ENCODE measurements at places on chromosomes 1 and 21.

GRCh38 chr1:66478116-66478515, 55.8 kb upstream of the SGIP1 start:
- no peak for DNase-seq

DNA sequence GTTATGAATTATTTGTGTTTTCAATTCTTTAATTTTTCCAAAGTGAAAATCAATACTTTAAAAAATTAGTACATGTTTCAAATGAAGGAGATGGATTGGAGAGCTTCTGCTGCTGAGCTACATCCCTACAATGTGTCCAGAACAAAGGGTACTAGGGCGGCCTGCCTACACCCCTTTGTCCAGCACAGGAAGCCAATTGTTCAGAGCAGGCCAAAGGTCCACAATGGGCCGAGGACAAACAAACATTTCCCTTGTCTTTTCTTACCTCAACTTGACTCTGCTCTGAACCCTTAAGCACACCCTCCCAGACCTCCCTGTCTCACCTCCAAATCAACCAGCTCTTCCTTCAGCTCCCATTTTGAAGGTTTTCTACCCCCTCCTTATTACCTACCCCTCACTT, 39.4 kb upstream of the CAMK1G start:
- no peak for DNase-seq

DNA sequence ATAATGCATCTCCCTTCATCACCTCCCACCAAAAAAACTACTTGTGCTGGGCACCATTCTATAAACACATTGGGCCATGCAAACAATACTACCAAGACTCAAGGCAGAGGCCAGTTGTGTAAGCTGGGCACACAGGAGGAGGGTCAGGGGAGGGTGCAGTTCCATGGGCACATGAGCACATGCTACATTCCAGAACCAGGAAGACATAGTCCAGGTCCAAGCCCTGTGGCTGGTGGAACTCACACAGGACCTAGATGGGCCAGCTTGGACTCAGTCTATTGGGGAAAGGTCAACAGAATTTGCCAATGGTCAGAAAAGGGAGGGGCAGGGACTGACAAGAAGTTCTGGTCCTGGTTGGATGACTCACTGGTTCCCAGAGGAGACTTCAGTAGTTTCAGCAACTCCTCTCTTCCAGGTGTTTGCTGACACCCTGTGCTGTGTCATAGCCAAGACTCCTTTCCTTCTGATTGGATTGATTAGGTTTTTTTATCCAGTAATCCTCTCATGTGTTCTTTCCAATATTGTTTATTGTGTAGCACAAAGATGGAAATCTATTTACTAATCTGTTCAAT, 249.7 kb downstream of the C1orf94 start:
- no peak for DNase-seq

- DNase-seq: no peak
Measured at GRCh38 chr1:205748403-205749233, 1.4 kb downstream of the NUCKS1 start.

GRCh38 chr1:18126616-18127015, 19.0 kb downstream of the IGSF21 start:
- DNase-seq: no peak

DNA sequence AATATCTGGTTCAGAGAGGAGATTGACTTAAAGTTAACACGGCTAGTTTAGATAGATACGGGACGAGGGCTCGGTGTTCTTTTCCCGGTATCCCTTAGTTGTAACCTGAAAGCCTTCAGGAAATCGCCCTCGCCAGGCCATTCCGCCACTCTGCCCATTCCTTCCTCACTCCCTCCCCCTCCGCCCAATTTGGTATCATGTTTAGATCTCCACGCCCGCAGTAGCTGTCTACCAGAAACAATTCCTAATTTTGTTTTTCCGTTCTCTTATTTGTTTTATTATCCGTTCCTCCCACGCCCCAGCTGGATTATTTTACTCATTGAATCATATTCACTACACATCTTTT, 685 bp upstream of the VAMP4 start:
- no peak for DNase-seq

GRCh38 chr21:43652616-43653015, 6.7 kb downstream of the HSF2BP start:
- no peak for DNase-seq

DNA sequence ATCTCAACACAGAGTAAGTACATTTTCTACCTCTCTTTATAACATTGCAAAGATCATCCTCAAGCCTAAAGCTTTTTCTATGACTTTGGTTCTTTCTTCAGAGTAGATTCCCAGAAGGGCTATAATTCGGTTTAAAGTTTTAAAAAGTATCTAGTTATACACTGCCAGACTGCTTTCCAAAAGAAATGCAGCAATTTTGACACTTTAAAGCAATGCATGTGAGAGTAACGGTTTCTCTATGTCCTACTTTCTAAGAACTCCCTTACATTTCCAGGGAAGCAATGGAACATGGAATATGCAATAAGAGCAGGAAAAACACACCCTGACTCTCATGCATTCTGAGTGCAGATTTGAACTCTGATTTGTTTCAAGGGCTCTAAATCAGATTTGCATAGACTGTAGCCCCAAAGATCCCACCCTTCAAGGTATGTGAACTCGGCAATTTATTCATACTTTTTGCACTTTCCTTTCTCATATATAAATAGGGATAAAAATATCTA, 331.6 kb downstream of the HHIPL2 start:
- no peak for DNase-seq

DNA sequence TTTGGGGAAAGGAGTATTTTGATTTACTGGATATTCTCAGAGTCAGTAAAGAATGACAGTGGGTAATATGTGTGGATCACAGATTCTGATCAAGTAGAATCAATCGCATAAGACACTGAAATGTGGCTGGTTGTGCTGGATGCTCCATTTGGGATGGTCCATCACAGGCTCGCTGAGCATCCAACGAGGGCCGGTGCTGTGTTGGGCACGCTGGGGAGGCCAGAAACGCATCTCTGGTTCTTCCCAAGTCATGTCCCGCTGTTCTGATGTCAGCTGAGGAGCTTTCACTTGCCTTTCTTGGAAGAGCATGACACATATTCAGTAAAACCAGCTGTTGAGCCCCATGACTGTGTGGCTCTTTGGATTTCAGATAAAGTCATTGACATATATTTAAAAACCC, 72.0 kb downstream of the UMODL1 start:
- no peak for DNase-seq

DNA sequence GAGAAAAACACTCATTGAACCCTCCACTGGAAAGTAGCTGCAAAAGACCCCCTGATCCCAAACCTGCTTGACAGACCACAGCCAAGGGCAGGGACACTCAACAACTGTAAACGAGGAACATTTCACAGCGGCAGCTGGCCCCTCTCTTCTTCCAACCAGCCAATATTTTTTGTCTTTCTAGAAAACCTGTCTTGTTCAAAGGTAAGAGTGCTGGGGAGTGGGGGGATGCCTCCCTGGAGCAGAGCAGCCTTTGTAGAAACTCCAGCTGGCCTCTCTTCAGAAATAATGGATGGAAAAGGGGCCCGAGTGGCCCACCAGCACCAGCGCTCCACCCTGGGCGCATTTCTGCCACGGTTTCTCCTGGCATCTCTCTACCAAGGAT, 384.0 kb downstream of the RRAGC start:
- DNase-seq: no peak

GRCh38 chr1:185813401-185813979, 79.3 kb downstream of the HMCN1 start:
- DNase-seq: no peak

DNA sequence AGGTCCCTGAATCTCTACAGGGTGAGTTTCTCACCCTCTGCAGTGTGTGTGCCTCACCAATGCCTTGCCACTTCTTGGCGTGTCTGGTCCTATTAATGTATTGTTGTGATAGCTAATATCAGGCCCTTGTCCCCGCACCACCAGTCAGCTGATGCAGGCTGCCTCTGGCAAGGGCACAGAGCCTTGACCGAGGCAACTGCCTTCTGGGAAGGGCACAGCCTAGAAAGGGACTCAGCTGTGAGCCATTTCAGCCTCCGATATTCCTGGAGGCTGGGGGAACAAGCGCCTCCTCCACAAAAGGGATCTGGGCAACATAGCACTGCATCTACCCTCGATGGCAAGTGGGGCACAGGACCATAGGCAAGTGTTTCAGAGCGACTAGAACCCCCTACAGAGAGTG, 27.0 kb downstream of the IL10RB start:
- DNase-seq: no peak

GRCh38 chr1:158087320-158087927, 93.3 kb upstream of the CD1D start:
- DNase-seq: no peak

- no peak for DNase-seq
Measured at GRCh38 chr1:39735731-39736130, 3.0 kb upstream of the PPIE start.

DNA sequence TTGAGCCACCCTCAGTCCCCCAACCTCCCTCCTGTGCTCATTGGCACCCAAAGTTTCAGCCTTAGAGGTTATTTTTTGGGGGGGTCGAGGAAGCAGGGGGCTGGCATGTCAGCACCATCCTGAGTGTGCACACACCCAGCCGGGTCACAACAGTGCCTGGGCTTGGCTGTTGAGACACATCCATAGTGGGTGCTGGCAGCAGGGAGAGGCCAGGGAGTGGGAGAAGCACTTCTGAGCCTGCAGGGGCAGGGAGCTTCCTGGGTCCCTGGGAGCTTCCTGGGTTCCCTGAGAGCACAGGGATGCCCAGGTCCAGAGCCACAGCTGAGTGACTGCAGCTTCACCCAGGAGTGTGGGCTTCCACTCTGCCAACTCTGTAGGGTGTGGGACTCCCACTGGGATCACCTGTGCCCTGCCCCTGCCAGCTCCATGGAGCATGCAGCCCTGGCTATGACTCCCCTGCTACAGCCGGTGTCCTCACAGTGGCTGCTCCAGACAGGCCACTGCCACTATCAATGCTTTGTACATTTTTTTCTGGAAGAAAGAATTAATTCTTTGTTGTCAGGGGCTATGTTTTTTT, 240.4 kb downstream of the PTGER3 start:
- DNase-seq: no peak

DNA sequence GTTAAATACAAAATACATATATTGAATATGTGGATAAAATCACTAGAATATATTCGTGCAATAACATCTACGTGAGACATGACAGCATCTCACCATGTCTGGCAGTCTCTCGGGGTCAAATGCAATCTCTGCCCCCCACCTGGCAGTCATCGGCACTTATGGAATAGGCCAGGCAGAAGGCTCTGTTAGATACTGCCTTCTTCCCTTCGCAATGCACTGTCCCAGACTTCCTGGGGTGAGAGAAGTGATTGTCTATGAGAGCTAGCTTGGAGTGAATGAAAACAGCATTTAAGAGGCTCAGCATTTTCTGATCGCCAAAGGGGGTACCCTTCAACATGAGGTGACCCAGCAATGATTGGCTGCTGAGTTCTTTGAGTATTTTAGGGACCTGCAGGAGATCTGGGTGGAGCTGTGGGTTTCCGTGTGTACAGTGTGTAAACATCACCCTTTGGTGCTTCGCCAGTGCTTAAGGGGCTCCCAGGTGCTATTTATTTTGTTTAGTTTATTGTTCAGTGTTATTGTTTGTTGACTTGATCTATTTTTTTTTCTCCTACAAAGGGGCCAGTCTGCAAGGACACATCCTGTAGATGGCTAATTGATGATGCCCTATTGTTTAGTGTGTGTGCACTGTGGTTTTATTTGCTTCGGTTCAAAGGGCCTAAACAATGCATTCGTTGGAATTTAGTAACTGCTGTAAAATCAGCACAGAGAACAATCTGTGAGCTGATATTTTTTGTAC, 10.2 kb downstream of the ERG start:
- no peak for DNase-seq

DNA sequence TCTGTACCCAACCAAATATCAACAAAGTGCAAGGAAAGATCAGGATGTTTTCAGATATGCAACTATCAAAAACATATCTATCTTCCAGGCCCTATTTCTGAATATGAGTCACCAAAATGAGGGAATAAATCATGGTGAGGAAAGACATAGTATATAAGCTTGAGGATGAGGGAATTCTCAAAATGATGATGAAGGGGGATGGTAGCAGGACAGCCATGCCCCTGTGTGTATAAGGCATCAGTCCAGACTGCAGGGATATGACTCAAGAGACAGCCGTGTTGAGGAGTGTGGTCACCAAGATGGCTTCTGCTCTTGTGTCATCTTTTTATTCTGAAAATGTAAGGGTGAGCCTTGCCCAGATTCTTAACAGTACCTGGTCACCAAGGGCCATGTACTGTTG, 4.4 kb upstream of the WDR64 start:
- DNase-seq: no peak

GRCh38 chr1:200154069-200154767, 126.7 kb downstream of the NR5A2 start:
- DNase-seq: no peak

DNA sequence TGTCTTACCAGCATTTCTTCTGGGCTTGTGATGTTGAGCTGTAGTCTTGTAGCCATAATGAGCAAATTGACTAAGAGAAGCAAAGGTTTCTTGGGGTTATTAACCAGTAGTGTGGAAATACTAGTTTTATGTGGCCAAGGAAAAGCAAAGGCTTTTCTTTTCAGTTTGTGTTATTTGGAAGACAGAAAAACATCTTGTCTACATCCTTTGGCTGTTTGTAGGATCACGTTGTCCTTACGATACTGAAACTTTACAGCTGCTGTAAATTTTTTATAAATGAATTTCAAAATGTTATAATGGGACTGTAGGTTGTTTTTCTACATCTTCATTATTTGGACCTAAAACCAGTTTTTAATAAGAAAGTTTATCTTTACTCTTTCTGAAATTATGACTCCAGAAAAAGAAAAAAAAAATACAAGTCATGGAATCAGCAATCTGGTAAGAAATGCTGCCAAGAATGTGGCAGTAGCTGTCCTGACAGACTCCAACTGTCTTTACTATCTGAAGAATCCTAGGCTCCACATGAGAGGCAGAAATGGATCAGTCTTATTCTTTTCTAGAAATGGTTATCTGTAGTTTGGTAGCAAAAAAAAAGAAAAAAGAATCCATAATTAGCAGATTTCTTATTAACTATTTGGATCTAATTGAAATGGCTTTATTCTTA, 41.6 kb upstream of the QSOX1 start:
- DNase-seq: no peak

DNA sequence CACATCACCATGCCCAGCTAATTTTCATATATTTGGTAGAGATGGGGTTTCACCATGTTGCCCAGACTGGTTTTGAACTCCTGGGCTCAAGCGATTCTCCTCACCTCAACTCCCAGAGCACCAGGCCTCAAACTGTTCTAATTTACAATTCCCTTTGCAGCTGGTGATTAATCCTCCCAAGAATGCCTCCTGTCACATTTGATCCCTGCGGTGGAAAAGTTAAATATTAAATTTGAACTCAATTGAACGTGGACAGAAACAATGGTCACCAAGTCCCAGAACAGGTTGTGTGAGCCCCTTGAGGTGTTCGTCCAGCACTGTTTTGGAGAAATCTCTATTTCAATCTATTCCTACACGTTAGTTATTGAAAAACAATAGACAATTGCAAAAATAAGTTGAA, 2.0 kb upstream of the ANKRD35 start:
- DNase-seq: no peak

- DNase-seq: no peak
Measured at GRCh38 chr21:41283211-41283818, 33.3 kb upstream of the FAM3B start.

GRCh38 chr1:9553736-9554144, 14.5 kb downstream of the SLC25A33 start:
- no peak for DNase-seq
